Fibroblast of skin of scalp (primary cell): ENCODE measurements at places on chromosomes 12 and 14.
A peak's percentile ranks its signal among the peaks of the same experiment; 100 is the strongest.

GRCh38 chr12:30779178-30779577 lies 24.4 kb upstream of the CAPRIN2 start:
- DNase-seq = no peak

DNA sequence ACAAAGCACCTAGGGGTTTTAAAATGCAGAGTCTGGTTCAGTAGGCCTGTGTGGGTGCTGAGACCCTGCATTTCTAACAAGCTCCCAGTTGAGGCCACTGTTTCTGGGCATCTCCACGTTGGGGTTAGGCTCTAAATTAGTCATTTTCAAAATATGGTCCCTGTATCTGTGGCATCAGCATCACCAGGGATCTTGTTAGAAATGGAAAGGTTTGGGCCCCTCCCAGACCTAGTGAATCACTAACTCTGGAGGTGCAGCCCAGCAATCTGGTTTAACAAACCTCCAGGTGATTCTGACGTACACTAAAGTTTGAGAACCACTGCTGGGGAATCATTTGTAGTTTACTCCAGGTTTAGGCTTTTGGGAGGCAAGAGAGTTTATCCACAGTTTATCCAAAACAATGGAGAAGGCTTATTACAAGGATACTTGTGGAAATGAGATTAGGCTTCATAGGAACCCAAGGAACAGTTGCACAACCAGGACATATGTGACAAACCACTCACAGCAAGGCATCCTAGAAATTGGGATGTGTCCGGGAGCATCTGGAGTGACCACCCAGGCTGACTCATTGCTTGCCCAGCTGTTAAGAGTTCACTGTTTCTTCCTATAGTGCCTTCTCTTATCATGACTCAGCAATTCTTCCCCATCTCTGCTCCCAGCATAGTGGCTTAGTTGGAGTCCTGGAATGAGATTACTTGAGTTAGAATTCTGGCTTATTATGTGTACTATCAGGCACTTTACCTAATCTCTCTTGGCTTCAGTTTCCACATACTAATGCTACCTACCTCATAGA lies 71.6 kb upstream of the STXBP6 start:
- peak; percentile 95 for DNase-seq

DNA sequence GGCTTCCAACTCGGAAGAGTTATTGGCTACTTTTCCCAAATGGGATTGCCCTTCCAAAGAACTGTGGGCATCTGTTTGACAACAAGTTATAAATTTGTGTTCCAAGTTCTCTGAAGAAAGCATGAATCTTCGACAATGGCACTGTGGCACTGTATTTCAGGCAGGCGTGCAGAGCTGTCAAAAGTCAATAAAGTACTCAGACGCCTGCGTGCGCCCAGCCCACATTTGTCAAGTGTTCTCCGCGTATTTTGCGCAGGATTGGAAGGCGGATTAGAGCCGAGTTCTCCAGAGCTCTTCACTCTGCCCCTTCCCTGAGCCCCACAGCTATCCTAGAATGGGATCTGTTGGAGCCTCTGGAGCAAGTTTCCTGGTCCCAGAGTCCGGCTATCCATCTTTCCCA lies 103.2 kb downstream of the SLC25A47 start:
- no peak for DNase-seq

GRCh38 chr12:4958697-4959375 lies 49.1 kb downstream of the KCNA1 start:
- peak; percentile 94 for DNase-seq

GRCh38 chr12:43208221-43208620 lies 343.8 kb downstream of the ADAMTS20 start:
- DNase-seq = no peak

- DNase-seq = no peak
Measured at GRCh38 chr14:68477110-68477455, 315.8 kb downstream of the ZFP36L1 start.

DNA sequence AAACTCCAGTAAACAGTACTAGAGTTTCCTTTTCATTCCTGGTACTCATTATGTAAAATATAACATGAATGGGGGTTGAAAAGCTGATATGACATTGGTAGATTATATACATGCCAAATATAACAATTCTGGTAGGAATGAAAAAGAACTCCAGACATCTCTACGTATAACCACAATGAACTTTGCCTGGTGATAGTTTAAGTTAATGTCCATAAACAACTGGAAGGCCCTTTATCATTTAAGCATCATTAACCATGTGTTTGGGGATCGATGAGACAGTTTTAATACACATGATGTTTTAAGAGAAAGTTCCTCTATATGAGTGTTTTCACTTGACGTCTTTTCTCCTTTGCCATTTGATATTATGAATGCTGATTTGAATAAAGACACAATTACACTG lies 5.8 kb downstream of the PTGER2 start:
- DNase-seq = no peak

- peak; percentile 3 for DNase-seq
Measured at GRCh38 chr12:75087654-75088053, 122.0 kb downstream of the KCNC2 start.

DNA sequence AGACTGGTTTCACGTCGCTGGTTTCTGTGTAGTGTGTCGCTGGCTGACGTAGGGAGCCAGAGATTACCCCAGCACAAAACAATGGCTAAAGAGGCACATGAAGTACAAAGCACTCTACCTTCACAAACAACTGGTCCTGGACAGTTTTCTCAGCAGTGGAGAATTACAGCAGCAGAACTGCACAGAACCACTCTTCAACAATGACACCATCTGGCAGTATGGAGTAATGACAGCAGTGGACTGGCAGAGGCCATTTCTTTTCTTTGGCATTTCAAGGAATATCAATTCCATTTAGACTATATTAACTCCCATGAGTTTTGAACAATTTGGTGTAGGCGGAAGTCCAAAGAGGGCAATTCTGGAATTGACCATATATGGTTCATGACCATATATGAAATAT lies 1074.1 kb downstream of the AACS start:
- no peak for DNase-seq

DNA sequence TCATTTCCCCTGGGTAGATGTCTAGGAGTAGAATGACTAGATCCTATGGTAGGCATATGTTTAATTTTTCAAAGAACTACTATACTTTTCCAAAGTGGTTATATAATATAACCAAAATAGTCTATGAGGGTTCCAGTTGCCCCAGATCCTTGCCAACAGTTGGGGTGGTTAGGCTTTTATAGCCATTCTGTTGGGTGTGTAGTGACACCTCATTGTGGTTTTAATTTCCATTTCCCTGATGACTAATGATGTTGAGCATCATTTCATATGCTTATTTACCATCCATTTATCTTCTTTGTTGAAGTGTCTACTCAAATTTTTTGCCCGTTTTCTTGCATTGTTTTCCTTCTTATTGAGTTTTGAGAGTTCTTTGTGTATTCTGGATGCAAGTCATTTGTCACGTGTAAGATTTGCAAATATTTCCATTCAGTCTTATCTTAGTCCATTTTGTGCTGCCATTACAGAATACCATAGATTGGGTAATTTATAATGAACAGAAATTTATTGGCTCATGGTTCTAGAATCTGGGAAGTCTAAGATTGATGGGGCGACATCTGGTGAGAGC lies 4.7 kb downstream of the SYNE2 start:
- DNase-seq = no peak

- DNase-seq = no peak
Measured at GRCh38 chr12:41981758-41982157, 162.9 kb downstream of the GXYLT1 start.

GRCh38 chr14:70640938-70641547 lies 673 bp upstream of the TTC9 start:
- no peak for DNase-seq

DNA sequence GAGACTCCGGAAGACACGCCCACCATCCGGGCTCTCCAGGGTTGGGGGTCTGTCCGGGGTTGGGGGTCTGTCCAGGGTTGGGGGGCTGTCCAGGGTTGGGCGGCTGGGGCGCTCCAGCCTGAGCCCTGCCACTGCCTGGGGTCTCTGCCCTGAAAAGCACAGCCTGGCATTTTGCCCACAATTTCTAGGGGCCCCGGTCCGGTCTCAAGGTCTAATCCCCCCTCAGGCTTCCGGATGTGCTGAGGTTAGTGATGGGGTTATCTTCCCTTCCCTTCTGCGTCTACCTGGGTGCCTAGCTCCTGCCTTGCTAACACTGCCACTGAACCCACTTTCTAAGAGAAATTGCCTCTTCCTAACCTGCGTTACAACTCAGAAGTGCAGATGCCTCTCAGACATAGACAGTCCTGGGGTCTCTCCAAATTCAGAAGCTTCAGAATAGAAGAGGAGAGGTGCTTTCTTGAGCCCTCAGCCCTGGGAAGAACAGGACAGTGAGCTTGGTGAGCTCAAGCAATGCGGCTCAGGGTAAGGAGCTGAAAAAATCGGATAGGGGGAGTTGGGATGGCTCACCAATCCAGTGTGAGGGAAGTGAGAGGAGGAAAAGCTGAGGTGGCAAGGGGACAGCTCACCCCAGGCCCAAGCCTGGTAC lies 5.7 kb downstream of the LHX5 start:
- DNase-seq = no peak
